ENCODE measurements at places on chromosomes 5 and 9.

DNA sequence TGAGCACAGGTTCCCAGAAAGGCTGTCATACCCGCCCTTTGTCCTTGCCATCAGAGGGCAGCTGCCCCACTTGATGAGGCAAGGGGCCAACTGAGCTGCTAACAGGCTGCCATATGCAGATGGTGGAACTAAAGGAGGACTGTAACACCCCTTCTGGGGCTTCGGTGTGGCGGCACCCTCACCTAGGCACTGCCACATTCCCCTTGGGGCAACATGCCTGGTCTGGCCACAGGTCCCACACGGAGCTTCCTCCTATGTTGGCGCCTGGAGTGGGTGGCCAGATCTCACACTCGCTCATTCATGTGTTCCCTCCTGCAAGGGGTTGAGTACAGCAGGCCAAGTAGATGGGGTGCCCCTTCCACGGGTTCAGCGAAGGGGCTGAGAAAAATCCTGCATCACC, 777.4 kb upstream of the CHD1 start:
- no peak for DNase-seq

DNA sequence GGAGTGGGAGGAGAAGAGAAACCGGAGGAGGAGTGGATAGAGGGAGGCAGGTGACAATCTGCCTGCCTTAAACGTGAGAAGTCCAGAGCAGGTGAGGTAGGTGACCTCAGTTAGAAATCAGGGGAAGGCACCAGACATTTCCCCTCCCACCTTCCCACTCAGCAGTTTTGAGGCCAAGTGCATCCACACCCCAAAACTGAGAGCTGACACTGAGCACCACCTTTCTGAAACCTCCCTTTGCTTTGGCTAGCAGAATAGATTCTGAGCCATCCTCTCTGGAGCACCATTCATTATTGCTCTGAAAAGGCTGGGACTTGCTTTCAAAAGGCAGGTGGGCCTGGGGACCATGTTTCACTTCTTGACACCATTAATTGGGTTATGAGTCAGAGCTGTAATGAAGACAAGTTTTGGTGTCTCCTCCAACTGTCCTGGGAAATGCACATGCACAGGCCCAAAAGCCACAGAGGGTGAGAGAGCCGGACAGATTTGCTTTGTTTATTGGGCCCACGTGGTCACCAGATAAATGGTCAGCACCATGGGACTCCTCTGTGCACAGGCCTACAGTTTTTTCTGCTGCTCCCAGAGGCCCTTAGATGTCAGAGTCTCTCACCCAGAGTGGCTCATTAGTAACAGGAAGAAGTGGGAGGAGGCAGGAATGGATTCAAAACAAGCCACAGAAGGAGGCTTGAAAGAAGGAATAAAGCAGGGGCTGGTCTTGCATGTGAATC, 314.7 kb downstream of the TLE1 start:
- no peak for DNase-seq

DNA sequence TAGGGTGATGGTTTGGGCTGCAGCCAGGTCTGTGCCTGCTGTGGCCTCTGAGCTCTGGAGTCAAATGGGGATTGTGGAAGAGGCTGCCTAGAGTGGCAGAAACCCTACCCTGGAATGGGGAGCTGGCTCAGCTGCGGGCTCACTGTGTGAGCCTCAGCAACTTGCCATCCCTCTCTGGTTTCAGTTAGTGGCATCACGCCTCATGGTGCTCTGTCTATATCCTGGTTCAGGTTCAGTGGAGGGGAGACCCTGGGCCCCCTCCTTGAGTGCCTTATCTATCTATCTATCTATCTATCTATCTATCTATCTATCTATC, 132.6 kb downstream of the PHF2 start:
- DNase-seq, result no peak

- no peak for DNase-seq
These were observed 85.8 kb downstream of the GNAQ start for GRCh38 chr9:77945798-77946197.

DNA sequence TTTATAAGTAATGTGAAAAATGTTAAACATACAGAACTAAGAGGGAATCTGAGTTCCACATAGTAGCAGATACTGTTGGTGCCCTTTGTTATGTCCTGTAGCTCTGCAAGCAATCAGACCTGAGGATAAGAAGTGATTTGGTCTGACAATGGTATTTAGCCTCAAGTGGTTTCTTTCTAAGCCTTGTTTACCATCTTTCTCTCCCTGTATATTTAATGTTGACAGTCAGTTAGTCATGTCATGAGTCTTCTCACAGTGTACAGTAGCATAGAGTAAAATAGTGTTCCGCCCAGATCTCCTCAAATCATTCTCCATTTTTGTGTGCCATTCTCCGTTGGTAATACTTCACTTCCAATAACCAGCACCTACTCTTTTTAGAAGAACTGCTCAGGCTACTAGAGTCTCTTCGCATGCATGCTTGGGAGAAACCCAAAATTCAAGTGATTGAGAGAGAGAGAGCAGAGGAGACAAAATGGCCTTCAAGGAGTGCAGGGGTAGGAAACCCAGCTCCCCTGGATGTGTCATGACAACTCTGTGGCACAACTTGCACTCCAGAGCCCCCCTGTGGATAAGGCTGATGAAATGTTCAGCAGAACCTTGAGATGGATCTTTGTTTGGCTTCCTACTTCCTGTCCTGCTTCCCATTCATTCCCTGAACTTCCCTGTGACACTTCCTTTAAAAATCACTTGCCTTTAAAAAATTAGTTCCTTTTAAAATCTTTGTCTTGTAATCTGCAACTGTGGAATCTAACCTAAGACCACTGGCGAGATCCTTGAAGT, 129.2 kb upstream of the FST start:
- DNase-seq, result peak; percentile 30

DNA sequence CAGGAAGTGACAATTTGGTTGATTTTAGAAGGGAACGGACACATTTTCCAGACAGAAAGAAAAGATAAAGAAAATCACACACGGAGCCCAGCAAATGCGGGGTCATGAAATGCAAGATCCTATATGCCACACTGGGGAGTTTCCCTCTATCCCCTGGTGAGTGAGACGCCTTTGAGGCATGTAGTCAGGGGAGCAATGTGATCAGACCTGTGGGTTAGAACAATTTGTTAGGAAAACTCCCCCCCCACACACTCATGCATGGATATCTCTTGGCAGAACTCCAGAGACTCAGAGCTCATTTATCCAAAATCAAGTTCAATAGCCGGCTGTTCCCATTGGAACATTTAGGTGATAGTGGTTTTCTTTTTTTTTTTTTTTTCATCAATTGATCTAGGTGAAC, 71.7 kb upstream of the TRIO start:
- peak; percentile 53 for DNase-seq

DNA sequence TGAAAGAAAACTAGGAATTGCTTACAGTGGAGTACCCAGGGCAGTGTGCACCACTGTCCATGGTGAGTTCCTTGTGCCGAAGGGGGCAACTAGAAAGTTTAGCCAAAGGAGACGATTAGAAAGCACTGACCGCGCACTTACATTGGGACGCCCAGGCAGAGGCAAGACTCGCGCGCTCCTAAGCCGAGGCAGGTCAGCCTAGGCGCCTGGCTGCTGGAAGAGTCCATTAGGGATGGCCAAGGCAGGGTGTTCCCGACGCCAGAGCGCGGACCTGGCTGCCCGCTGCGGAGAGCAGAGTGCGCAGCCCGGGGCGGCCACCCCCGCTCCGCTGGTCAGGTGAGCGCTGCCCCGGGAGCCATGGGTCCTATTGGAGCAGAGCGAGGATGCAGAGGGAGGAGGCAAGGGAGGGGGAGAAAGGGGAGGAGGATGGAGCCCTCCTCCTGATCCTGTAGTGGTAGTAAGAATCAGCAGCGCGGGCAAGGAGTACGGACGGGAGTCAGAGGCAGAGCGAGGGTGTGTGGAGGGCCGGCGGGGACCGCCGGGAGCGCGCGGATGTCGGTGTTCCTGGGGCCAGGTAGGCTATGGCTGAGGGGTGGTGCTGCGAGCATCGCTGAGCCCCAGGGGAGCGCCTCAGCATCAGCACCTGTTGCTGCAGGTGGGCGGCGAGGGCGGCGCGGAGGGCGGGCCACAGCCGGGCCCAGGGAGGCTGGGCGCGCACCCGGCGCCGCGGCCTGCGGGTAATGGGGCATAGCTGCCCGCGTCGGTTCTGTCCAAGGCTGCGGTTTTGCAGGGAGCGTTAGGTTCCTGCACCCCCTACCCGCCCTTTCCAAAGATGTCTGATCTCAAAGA, at the start of gene ADGRV1:
Gene ADGRV1 (plus strand): TSS at position 454 of the 849 bp plus-strand sequence. CDS start 99 bp downstream, at position 553.
- peak; percentile 68 for DNase-seq

- DNase-seq, result peak; percentile 99
These were observed 74.7 kb downstream of the WWC1 start for GRCh38 chr5:168366116-168366515.

GRCh38 chr9:136631038-136632000, 31.4 kb upstream of the EGFL7 start:
- DNase-seq, result peak; percentile 73

DNA sequence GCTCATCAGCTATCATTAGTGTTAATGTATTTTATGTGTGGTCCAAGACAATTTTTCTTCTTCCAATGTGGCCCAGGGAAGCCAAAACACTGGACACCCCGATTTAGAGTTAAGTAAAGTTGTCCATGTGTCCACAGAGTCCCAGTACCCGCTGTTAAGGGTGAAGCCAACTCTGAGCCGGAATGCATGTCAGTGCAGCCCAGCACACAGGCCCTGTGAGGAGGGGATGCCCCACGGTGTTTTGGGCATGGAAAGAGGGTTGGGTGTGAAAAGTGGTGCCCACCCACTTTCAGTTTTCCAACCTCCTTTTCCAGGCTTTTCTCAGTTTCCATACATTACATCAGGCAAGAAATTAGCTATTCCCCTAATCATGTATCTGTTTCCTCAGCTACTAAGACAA, 24.4 kb downstream of the SHC3 start:
- no peak for DNase-seq

DNA sequence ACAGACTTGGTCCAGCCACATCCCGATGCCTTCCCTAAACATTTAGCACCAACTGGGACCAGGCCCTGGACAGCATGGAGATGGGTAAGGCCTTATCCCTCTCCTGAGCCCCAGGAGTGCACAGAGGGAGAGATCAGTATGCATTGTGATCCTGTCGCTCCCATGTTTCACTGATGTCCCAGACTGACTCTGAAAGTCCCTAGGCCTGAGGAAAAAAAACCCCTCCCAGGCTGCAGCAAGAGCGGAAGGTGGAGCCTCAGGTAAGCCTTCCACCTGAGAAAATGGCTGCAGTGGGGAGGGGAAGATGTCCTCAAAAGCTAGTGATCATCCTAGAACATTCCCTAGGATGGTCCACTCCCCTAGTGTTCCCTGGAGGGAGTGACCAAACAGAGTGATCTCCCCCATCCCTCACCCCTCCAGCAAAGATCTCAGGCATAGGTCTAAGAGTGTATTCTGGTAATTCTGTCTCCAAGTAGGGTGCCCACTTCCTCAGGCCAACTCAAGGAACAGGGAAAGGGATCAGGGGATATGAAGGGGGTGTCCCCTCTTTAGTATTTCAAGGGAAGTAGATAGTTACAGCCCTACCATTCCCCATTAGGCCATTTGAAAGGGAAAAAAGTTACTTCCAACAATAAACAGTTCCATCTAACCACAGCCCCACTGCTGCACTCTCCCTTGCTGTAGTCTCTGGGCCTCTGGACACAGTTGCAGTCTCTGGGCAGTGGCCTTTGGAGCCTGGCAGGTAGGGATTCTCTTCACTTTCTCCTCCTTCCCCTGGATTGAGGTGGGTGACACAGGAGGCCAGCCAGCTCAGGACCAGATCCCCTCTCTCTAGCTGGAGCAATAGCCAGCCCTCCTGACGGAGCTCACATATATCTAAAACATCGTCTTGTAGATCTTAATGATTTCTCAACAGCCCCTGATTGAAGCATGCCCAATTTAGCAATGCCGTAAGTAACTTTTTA, 6.8 kb upstream of the CXXC5 start:
- DNase-seq, result no peak

GRCh38 chr5:161023551-161023950, 171.5 kb upstream of the ATP10B start:
- no peak for DNase-seq

- peak; percentile 76 for DNase-seq
These were observed 34.8 kb downstream of the ITGA2 start for GRCh38 chr5:53023969-53024368.

DNA sequence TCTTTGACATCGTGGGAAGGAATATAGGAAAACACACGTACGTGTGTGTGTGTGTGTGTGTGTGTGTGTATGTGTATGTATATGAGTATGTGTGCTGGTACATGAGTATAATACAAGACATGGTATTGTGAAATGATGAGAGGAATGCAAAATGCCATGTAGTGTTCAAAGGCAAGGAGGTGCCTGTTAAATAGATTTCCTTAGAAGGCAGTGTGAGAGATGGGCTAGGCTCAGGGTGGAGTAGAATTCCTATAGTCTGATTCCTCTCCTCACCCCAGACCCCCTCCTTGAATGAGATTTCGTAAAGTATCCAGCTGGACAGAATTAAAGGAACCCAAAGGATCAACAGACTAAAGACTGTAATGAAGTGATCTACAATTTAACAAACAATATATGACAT, 11.1 kb downstream of the GPR21 start:
- DNase-seq, result peak; percentile 98

GRCh38 chr9:84953797-84954705, 284.5 kb downstream of the NTRK2 start:
- peak; percentile 61 for DNase-seq

GRCh38 chr9:93670208-93671019, 94.0 kb downstream of the PHF2 start:
- peak; percentile 66 for DNase-seq

- DNase-seq, result no peak
These were observed 31.5 kb downstream of the SLC44A1 start for GRCh38 chr9:105275938-105276337.

- peak; percentile 60 for DNase-seq
These were observed 29.6 kb downstream of the MAML1 start for GRCh38 chr5:179762079-179762780.

GRCh38 chr5:126846744-126847455, 70.0 kb downstream of the LMNB1 start:
- no peak for DNase-seq

DNA sequence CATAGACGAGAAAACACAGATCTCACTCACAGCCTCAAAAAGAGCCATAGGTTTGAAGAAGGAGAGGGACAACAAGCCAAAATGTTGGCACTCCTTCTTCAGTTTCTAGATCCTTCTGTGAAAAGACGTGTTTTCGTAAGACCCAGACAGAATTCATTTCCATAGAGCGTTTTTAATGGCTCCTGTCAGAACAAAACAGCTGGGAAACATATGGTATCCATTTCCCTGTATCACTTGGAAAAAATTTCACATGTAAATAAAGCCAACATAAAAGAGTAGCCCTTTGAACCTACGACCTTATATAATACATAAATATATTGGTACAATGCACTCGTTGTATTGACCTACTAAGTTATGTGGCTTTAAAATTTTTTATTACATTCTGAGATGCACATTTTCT, 108.1 kb downstream of the SNCAIP start:
- peak; percentile 31 for DNase-seq

DNA sequence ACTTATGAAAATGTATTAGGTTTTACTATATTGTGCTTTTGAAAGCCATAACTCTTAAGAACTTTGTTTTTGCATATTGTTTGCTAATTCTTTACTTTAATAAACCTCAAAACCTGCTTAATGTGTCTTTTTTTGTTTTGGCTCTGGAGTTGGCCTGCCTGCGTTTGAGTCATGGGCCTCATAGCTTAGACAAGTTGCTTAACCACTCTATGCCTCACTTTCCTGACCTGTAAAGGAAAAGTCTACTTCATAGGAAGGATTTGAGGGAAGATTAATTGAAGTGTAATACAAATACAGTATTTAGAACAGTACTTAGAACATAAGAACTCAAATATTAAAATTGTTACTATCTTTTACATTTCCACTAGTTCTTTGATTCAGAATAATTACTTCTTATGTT, 10.3 kb downstream of the SMIM32 start:
- no peak for DNase-seq

GRCh38 chr9:80885894-80886293, 803.5 kb downstream of the TLE1 start:
- DNase-seq, result no peak

Measured in fibroblast of skin of abdomen (primary cell).